NCI-H774 (cell line): ENCODE measurements at places on chromosomes 6 and 20.

GRCh38 chr6:158744986-158745430, 74.2 kb downstream of the EZR start:
- DNase-seq, result no peak

DNA sequence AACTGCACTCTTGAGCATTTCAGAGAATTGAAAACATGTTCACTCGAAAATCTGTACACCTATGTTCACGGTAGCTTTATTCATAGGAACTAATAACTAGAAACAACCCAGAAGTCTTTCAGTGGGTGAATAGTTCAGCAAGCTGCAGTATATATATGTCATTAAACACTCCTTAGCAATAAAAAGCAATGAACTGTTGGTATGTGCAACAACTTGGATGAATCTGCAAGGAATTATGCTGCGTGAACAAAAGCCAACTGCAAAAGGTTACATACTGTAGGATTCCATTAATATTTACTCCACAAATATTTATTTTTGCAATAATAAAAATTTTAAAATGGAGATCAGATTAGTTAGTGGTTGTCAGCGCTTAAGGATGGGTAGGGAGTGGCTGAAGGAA, 22.1 kb upstream of the FKBP1A start:
- DNase-seq, result no peak

DNA sequence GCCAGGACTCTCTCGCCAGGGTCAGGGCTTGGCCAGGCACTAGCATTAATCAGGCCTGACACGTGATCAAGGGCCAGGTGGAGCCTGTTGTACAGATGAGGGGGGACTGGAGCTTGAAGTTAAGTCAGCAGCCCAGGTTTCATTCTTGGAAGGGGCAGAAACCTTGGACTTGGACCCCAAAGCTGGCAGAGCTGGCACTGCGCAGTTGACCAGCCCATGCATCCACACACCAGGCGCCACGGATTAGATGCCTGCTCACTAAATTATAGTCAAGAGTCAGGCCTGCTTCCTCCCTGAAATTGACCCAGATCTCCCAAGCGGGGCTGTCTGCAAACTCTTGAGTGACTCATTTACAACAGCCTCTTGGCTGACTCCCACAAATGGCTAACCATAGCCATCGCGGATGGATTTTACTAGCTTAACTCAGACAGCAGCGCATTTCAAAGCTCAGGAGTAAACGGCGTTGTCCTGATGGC, 4.1 kb upstream of the TAF4 start:
- DNase-seq, result no peak

DNA sequence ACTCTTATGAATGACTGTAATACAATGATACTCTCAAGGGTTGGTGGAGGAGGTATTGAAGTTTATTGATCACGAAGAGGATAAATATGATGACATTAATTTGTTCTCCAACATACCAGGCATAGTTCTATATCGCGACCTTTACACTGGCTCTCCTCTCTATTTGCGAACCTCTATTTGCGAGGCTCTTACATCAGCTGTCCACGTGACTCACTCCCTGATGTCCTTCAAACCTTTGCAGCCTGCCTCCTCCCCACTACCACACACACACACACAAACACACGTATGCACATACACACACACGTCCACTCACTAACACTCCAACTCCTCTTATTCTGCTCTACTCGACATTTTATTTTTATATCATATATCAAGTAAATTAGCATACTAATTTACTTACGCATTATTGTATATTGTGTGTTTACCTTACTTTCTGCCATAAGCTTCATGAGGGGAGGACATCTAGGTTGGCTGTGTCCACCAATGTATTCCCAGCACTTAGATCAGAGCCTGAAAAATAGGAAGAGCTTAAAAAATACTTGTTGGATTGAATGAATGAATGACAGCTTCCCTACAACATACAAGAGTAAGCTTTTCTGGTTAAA, 53.3 kb upstream of the TNFRSF21 start:
- DNase-seq, result no peak

GRCh38 chr6:111736005-111736608, 130.4 kb upstream of the TRAF3IP2 start:
- no peak for DNase-seq

DNA sequence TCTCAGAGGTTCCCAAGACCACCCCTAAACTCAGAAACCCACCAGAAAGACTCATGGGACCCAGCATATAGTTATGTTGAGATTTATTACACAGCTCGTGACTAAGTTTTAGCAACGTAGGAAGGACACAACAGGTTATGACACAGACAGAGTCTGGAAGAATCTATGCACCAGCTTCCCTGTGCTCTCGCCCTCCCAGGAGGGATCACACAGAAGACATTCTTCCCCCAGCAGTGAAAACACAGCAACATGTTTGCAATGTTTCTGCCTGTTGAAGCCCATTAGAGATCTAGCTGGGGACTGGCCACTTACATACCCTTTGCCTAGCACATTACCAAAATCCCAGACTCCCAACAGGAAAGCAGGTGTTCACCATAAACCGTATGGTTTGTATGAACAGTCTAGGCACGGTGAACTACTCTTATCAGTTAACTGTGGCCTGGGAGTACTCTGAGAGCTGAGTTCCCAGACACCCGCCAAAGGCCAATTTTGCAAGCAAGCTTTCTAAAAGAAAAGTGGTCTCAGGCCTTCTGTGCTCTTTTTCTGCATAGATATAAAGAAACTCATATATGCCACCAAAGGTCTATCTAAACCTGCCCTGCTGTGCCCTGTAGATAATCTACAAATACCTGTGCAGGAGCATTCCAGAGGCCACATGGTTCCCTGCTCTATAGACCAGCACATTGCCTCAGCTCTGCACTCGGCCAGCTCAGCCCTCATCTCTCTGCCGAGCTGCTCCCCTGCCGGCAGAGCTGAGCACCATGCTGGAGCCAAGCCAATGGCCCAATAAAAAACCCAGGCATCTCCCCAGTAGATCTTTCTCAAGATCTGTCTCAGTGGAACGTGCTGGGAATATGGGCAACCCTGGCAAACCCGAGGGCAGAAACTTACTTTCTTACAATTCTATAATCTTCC, 69.6 kb upstream of the SMIM28 start:
- DNase-seq, result no peak
